Type B pancreatic cell (in vitro differentiated cells): ENCODE measurements at places on chromosomes 4 and X. TPM values are rescaled to one million over a fixed set of nuclear protein-coding genes. Genes with fewer than 3 reads are reported as not detected.

Gene PPP1R3F
- total RNA-seq, result 5.7 and 8.0 TPM in 2 replicates

Gene TRAM1L1
- 5.6 and 8.9 TPM in 2 replicates for total RNA-seq

DNA sequence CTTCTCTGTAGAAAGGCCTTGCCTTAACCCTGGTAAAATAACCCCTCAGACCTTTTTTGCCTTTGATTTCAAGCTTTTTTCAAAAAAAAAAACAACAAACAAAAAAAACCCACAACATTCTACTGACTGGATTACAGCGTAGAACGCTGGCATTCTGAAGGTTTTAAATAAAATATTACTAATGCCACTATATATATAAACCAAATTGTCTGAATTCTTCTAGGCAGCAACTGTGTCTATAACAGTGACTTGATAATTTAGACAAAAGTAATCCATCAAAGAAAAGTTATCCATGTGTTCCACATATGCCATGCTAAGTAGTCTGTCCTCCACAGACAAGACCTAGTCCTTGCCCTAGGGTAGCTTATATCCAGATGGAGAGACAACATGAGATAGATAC lies 33.6 kb upstream of the CXCL8 start:
- H3K27me3 ChIP-seq, result no peaks in the 10 kb centered on the region
- H3K36me3 ChIP-seq, result no peaks in the 10 kb centered on the region
- DNase-seq, result no peak
- H3K4me1 ChIP-seq, result no peaks in the 10 kb centered on the region
- H3K4me3 ChIP-seq, result no peak overlapping the region
- no peak overlapping the region for H3K27ac ChIP-seq

DNA sequence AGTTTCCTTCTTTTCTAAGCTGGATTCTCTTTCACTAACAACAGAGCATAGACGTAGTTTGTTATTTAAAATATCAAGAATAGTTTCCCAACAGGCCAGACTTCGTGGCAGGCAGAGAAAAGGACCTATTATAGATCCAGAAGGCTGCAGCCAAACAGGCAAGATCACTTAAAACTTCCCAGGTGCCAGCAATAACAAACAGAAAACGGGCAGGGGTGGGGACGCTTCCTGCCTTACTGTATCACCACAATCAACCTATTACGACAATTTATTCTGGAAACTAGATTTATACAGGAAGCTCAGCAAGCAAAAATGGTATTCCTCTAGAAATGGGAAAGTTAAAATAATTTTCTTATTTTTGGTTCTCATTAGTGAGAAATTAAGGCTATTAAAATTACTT lies 22.1 kb downstream of the RWDD4 start:
- H3K4me1 ChIP-seq, result peaks cover 20% of the 10 kb centered on the region
- no peaks in the 10 kb centered on the region for H3K36me3 ChIP-seq
- peak overlapping the region; percentile 21 for H3K27ac ChIP-seq
- H3K4me3 ChIP-seq, result peak overlapping the region; percentile 56

- H3K27me3 ChIP-seq, result no peaks in the 10 kb centered on the region
- no peak for DNase-seq
- H3K36me3 ChIP-seq, result no peaks in the 10 kb centered on the region
Measured at GRCh38 chr4:188078116-188078515, 31.3 kb downstream of the TRIML2 start.

- no peak overlapping the region for H3K27ac ChIP-seq
- no peak for DNase-seq
- no peaks in the 10 kb centered on the region for H3K36me3 ChIP-seq
- H3K27me3 ChIP-seq, result no peaks in the 10 kb centered on the region
Measured at GRCh38 chrX:43866423-43866822, 15.8 kb downstream of the MAOB start.

- H3K27me3 ChIP-seq, result no peaks in the 10 kb centered on the region
- no peak overlapping the region for H3K4me3 ChIP-seq
- no peaks in the 10 kb centered on the region for H3K4me1 ChIP-seq
- peaks cover 6% of the 10 kb centered on the region for H3K36me3 ChIP-seq
Measured at GRCh38 chr4:80045786-80046185, 27.2 kb downstream of the ANTXR2 start.

- no peak overlapping the region for H3K27ac ChIP-seq
- no peaks in the 10 kb centered on the region for H3K4me1 ChIP-seq
- no peak for DNase-seq
- no peaks in the 10 kb centered on the region for H3K36me3 ChIP-seq
- H3K27me3 ChIP-seq, result no peaks in the 10 kb centered on the region
Measured at GRCh38 chr4:11843340-11843739, 414.6 kb upstream of the HS3ST1 start.

GRCh38 chr4:125515016-125515415 lies 200.3 kb downstream of the FAT4 start:
- H3K4me3 ChIP-seq, result no peak overlapping the region
- DNase-seq, result no peak
- peaks cover 5% of the 10 kb centered on the region for H3K4me1 ChIP-seq

- no peak overlapping the region for H3K4me3 ChIP-seq
- H3K27ac ChIP-seq, result peak overlapping the region; percentile 34
- no peaks in the 10 kb centered on the region for H3K27me3 ChIP-seq
- no peak for DNase-seq
- peaks cover 35% of the 10 kb centered on the region for H3K4me1 ChIP-seq
- peaks cover 24% of the 10 kb centered on the region for H3K36me3 ChIP-seq
Measured at GRCh38 chr4:87093443-87094123, 126.8 kb downstream of the KLHL8 start.

Gene PRRG1
- 6.3 and 8.2 TPM in 2 replicates for total RNA-seq

Gene CNKSR2
- 7.2 and 13.5 TPM in 2 replicates for total RNA-seq

DNA sequence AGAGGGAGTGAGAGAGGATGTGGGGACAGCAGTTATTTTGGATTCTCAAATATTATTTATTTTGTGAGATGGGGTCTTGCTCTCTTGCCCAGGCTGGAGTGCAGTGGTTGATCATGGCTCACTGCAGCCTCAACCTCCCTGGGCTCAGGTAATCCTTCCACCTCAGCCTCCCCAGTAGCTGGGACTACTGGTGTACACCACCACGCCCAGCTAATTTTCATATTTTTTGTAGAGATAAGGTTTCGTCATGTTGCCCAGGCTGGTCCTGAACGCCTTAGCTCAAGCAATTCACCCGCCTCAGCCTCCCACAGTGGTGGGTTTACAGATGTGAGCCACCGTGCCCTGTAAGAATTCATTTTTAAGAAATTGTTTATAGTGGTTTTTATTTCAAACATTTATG lies 61.2 kb downstream of the FHDC1 start:
- peaks cover 40% of the 10 kb centered on the region for H3K4me1 ChIP-seq
- peak overlapping the region; percentile 98 for H3K27ac ChIP-seq
- H3K27me3 ChIP-seq, result no peaks in the 10 kb centered on the region

DNA sequence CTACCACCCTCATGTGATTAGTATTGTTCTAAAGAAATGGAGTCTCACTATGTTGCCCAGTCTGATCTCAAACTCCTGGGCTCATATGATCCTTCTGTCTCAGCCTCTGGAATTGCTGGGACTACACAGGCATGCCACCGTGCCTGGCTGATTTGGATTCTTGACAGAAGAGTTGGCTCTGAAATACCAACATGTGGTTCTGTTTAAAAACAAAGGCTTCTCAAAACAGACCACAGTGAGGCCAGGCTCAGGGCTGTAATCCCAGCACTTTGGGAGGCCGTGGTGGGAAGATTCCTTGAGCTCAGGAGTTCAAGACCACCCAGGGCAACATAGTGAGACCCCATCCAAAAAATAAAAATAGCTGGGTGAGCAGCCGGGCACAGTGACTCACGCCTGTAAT lies 126.7 kb downstream of the DHRSX start:
- peaks cover 30% of the 10 kb centered on the region for H3K36me3 ChIP-seq
- H3K4me1 ChIP-seq, result no peaks in the 10 kb centered on the region
- H3K27me3 ChIP-seq, result no peaks in the 10 kb centered on the region
- no peak overlapping the region for H3K27ac ChIP-seq
- H3K4me3 ChIP-seq, result no peak overlapping the region

- no peaks in the 10 kb centered on the region for H3K36me3 ChIP-seq
- H3K27ac ChIP-seq, result no peak overlapping the region
- no peaks in the 10 kb centered on the region for H3K4me1 ChIP-seq
- H3K4me3 ChIP-seq, result no peak overlapping the region
- no peak for DNase-seq
Measured at GRCh38 chrX:22526339-22526738, 253.6 kb downstream of the CBLL2 start.

- H3K27ac ChIP-seq, result no peak overlapping the region
- no peak overlapping the region for H3K4me3 ChIP-seq
- H3K4me1 ChIP-seq, result no peaks in the 10 kb centered on the region
- no peaks in the 10 kb centered on the region for H3K27me3 ChIP-seq
- DNase-seq, result no peak
- H3K36me3 ChIP-seq, result no peaks in the 10 kb centered on the region
Measured at GRCh38 chrX:117538178-117539089, 578.2 kb downstream of the KLHL13 start.

GRCh38 chrX:151386838-151387459 lies 10.1 kb upstream of the VMA21 start:
- no peak overlapping the region for H3K4me3 ChIP-seq
- no peaks in the 10 kb centered on the region for H3K36me3 ChIP-seq
- no peak for DNase-seq
- no peak overlapping the region for H3K27ac ChIP-seq

GRCh38 chr4:176137631-176138030 lies 57.8 kb downstream of the SPATA4 start:
- no peaks in the 10 kb centered on the region for H3K36me3 ChIP-seq
- H3K4me1 ChIP-seq, result no peaks in the 10 kb centered on the region
- no peak overlapping the region for H3K27ac ChIP-seq
- no peaks in the 10 kb centered on the region for H3K27me3 ChIP-seq
- no peak overlapping the region for H3K4me3 ChIP-seq

- H3K27me3 ChIP-seq, result no peaks in the 10 kb centered on the region
- no peak for DNase-seq
- H3K4me3 ChIP-seq, result no peak overlapping the region
- no peaks in the 10 kb centered on the region for H3K36me3 ChIP-seq
- H3K27ac ChIP-seq, result no peak overlapping the region
Measured at GRCh38 chr4:101370663-101371210, 23.4 kb upstream of the PPP3CA start.

GRCh38 chr4:184598753-184599491 lies 50.3 kb downstream of the CASP3 start:
- H3K27me3 ChIP-seq, result peaks cover 3% of the 10 kb centered on the region
- no peak overlapping the region for H3K4me3 ChIP-seq
- H3K27ac ChIP-seq, result no peak overlapping the region
- peaks cover 7% of the 10 kb centered on the region for H3K4me1 ChIP-seq
- no peaks in the 10 kb centered on the region for H3K36me3 ChIP-seq

Gene MAGEB10
- total RNA-seq, result not detected in 2 replicates

DNA sequence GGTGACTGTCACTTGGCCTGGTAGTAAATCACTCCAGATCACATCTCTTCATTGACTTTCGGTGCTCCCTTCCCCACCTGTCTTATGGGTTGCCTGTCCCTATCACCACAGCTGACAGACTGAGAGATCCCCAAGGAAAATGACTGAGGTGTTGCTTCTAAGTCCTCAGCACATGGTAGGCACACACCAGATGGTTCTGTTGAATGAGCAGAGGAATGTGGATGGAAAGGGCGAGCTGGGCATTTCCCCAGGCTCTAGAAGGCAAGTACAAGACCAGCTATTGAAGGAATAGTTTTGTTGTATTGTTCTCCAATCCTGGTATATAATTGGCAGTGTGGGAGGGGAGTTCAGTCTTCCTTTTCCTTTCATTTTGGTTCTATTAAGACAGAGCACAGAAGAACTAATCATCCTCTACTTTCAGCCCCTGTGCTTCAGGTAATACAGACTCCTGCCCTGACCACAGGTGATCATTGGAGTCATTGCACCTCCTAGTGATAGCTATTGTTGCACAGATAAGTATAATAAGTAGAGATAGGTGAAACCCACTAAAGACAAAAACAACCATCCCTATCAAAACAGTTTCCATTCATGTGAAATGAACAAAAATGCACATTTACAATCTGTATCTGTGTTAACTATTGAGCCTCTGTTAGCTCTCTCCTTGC lies 158.6 kb downstream of the TRAM1L1 start:
- H3K4me1 ChIP-seq, result peaks cover 4% of the 10 kb centered on the region
- no peaks in the 10 kb centered on the region for H3K36me3 ChIP-seq
- DNase-seq, result no peak

Gene HPGD
- total RNA-seq, result 16.5 and 32.0 TPM in 2 replicates

GRCh38 chr4:26141911-26142638 lies 178.7 kb upstream of the RBPJ start:
- peaks cover 31% of the 10 kb centered on the region for H3K4me1 ChIP-seq
- H3K27me3 ChIP-seq, result no peaks in the 10 kb centered on the region
- H3K27ac ChIP-seq, result peak overlapping the region; percentile 57
- no peak for DNase-seq
- H3K36me3 ChIP-seq, result no peaks in the 10 kb centered on the region

DNA sequence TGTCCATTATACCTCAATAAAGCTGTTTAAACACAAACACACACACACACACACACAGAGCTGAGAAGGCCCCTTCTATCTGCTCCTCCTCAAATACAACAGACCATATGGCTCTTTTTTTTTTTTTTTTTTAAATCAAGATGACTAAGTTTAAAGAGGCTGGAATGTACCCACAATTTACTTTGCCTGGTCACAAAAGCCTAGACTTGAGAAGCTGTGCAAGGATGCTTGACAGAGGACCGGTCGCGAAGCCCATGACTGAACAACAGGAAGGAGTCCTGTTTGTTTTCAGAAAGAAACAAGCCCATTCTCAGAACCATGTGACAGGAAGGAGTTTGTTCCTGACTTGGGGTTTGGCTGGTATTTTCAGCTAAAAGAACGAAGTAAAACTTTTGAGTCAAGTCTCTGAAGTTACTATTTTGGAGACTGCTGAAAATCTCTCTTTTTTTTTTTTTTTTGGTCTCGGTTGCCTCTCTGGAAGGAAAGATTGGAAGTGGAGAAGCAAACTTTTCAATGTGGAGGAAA lies 650.9 kb upstream of the TENM3 start:
- no peak overlapping the region for H3K27ac ChIP-seq
- no peak for DNase-seq
- no peaks in the 10 kb centered on the region for H3K36me3 ChIP-seq
- H3K4me3 ChIP-seq, result no peak overlapping the region
- H3K4me1 ChIP-seq, result peaks cover 4% of the 10 kb centered on the region

DNA sequence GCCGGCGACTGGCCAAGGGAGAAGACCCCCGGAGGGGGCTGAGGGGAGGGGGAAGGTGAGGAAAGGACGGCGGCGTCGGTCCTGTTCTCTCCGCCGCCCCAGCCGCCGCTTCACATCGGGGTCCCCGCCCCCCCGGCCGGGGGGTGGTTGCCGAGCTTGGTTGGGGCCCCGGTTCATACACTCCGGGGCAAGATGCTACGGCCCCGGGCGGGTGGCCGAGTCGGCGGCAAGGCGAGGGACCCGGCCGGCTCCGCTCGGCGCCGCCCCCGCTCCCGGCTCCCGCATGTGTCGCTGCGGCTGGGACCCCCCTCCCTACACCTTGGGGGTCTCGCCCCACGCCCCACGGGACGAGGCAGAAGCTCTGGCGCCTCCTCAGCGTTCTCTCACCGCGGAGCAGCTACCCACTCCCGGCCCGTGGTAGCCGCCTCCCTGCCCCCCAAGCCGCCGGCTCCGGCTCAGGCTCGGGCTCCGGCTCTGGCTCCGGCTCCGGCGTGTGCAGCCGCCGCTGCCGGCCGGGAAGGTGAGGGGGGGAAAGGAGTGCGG lies 461 bp downstream of the FBXW7 start:
- peak overlapping the region; percentile 97 for H3K27ac ChIP-seq
- H3K27me3 ChIP-seq, result no peaks in the 10 kb centered on the region
- H3K36me3 ChIP-seq, result peaks cover 6% of the 10 kb centered on the region
- DNase-seq, result peak; percentile 70
- H3K4me3 ChIP-seq, result peak overlapping the region; percentile 93
- H3K4me1 ChIP-seq, result peaks cover 30% of the 10 kb centered on the region
